Activated CD8-positive, alpha-beta memory T cell treated with anti-CD3 and anti-CD28 coated beads for 4 hours (primary cell): ENCODE measurements at places on chromosomes 5 and 9.

DNA sequence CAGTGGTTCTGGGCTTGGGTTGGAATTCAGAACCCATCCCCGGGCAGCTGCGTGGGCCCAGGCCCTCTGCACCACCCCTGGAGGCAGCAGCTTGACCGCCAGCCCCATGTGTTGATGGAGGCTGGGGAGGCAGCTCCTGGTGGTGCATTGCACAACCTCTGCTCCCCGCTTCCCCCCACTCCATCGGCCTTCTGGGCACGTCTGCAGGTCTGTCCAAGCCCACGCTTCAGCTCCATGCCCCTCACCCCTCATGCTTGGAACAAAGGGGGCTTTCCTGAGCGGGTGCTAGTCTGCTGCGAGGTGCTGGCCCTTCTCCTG, 1.4 kb downstream of the NCS1 start:
- no peak for DNase-seq

DNA sequence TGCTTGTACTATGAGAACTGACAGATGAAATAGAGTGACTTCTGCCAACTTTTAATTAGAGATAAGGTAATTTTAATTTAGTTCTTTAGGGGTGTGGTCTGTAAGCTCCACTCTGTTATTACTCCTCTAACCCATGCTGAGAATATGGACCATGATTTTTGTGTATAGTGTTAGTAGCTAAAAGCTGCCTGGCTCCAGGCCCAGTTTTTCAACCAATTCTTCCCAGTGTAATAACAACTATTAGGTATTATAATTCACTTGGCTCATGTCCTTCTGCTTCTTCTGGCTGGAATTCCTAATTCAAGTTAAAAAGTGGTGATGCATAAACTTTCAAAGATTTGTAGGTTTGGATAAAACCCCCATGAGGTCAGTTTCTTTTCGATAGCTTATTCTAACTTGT, 216.3 kb downstream of the ISL1 start:
- no peak for DNase-seq

DNA sequence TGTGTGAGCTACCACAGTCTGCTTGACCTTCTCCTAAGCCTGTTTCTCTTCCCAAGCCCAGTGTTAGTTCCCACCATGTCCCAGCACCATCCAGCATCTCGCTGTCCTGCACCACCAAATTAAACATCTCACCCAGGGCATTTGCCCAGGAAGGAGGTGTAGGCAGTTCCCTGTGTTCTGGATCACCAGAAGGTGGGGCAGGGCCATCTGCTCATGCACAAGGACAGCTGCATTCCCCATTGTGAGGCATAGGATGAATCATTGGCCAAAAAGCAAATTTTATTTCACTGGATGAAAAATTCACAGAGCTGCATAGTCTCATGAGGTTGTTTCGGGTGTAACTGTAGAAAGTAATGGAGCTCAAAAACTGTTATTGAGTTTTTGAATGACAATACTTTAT, 89.5 kb upstream of the GRIA1 start:
- DNase-seq, result no peak

DNA sequence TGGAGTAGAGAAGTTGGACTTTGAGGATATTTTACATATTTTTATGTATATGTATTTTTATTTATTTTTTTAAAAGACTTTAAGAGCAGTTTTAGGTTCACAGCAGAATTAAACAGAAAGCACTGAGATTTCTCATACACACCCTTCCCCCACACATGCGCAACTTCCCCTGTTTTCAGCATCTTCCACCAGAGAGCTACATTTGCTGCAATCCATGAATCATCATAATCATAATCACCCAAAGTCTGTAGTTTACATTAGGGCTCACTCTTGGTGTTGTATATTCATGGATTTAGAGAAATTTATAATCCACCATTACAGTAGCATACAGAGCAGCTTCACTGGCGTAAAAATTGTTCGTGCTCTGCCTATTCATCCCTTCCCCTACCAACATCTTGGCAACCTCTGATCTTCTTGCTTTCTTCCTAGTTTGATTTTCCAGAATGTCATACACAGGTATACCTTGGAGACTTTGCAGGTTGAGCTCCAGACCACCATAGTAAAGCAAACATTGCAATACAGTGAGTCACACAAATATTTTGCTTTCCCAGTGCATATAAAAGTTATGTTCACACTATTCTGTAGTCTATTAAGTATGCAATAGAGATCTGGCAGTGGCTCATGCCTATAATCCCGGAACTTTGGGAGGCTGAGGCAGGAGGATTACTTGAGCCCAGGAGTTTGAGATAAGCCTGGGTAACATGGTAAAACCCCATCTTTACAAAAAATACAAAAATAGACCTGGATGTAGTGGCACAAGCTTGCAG, 9.6 kb upstream of the CCDC171 start:
- no peak for DNase-seq

GRCh38 chr5:33737697-33738096, 154.1 kb downstream of the ADAMTS12 start:
- no peak for DNase-seq

GRCh38 chr5:15326471-15326870, 173.5 kb upstream of the FBXL7 start:
- no peak for DNase-seq

- DNase-seq, result peak; percentile 44
These were observed 26.6 kb downstream of the GRAMD2B start for GRCh38 chr5:126449751-126450271.

DNA sequence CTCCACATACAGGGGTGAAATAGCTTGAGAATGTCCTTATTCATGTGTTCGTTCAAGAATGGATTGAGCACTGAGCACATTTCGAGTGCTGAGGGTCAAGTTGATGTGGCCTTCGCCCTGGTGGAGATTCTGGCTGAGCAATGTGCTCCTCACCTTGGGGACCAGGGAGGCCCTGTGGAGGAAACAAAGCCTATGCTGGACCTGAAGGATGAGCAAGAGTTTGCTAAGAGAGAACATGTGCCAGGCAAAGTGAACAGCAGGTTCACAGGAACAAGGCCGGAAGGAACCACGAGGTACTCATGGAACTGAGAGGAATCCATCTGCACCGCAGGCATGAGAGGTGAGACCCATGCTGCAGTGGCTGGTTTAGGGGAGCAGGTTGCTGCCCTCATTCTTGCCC, 102.4 kb downstream of the PSD2 start:
- DNase-seq, result no peak
